T follicular helper cell (primary cell): ENCODE measurements at places on chromosomes 3 and 15.

DNA sequence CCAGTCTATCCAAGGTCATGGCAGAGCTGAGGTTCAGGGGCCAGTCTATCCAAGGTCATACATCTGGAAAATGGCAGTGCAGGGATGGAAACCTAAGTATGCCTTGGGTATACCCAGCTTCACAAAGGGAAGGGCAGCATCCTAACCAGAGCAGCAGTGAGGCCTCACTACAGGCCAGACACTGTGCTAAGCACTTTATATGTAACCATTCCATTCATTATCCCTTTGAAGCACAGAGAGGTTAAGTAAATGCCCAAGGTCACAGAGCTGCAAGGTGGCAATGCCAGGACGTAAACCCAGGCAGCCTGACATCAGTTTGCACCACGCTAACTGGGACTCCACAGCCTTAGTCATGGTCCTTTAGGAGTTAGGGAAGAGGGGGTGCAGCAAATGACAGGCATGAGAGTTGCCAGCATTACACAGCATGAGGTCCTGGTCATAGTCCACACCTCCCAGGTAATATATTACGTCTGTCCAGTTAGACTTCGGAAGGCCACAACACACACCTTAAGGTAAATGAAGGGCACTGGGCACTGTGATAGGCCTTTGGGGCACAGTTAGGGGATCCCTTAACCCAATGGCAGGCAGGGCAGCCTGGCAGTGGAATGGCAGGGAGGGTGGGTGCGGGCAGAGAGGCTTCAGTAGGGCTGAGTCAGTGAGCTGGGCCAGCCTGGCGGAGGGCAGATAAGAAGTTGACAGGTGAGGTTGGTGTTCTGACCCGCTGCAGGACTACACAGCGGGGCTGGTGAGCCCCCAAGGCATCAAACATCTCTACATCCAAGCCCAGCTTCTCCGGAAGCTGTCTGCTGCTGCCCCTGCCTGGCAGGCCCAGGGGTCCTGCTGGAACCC lies 21.1 kb upstream of the CORO2B start:
- DNase-seq: no peak

DNA sequence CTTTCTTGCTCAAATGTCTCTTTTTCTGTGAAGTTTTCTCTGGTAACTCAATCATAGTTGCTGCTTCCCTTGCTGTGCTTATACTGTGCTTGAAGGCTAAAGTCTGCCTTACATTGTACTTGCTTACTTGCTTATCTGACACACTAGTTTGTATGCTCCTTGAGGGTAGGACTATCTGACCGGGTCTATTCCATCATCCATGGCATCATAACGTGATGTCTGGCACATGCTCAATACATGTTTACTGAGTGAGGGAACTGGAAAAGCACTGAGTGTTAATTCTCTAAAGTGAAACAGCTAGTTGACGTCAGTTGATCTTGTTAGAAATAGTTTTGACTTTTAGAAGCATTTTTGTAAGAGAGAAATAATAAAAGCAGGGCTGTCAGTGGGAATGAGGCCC lies 42.7 kb downstream of the MAP3K13 start:
- no peak for DNase-seq

GRCh38 chr3:14263317-14264005 lies 84.8 kb downstream of the LSM3 start:
- DNase-seq: no peak

DNA sequence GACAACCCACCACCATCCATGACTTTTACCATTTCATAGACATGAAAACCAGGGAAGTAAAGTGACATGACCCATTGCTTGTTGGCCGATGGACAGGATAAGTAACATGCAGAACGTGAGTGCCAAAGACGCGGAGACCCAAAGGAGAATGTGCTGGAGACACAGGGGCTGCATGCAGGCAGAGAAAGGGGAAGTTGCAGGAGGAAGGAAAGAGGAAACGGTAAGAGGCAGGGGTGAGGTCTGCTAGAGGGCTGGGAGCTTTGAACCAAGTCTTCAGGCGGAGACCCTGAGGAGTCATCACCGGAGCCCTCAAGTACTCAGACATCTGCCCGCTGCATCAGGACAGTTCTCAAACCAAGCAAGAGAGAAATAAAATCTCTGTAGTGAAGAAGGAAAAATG lies 34.9 kb downstream of the MAGEF1 start:
- DNase-seq: no peak

DNA sequence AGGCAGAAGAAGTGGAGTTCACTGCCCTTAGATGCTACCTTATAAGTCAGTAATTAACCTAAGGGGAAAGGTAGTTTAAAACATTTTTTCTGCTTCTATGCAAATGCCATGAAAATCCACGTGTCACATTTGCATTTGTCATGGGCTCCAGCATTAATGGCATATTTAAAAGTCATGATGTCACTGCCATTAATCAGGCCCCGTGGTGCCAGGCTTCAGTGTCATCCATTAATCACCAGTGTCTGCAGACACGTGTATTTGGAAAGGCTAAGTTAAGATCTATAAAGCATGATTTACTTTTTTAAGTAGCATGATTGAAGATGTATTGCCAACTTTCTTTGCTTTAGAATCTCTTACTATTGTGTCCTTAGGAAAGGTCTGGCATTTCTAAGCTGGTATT lies 857.8 kb downstream of the TUSC7 start:
- no peak for DNase-seq
